ENCODE measurements at places on chromosomes 7 and 10.
A peak's percentile ranks its signal among the peaks of the same experiment; 100 is the strongest.

DNA sequence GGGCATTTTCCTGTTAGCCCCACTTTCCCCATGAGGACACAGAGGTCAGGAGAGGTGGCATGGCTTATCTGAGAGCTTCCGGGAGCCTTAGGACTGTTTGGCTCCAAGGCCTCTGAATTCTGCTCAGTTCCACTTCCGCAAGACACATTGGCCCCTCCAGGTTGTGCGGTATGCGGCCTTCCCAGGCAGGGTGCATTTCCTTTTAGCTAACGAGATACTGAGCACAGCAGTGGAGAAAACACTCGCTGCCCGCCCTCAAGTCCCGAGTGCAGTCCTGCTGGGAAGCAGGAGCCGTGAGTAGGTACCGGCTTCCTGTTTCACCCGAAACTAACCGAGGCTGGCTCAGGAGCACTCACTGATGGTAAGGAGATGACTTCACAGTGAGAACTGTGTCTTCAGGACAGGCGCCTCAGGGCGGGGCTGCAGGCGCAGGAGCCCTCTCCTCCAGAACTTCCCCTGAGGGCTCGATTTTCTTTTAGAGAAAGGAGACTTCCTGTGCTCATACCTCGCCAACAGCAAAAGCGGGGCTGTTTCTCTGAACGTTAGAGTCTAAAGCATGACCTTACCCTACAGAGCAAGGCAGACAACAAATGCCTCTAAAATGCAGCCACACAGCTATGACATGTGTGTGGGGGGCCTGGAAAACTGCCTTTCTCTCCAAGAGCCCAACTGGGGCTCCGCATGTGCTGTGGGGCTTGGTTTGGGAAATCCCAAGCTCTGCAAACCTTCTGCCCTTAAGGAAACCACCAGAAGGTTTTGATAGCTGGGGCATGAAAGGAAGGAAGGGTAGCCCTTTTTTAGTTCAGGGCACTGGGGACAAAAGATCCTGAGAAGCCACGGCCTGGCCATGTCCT lies 25.9 kb downstream of the RGS10 start:
- DNase-seq, result peak; percentile 65

- no peak for DNase-seq
These were observed 159.0 kb upstream of the POM121L12 start for GRCh38 chr7:52876402-52876801.

- no peak for DNase-seq
These were observed 94.1 kb downstream of the COL13A1 start for GRCh38 chr10:69895759-69896158.

DNA sequence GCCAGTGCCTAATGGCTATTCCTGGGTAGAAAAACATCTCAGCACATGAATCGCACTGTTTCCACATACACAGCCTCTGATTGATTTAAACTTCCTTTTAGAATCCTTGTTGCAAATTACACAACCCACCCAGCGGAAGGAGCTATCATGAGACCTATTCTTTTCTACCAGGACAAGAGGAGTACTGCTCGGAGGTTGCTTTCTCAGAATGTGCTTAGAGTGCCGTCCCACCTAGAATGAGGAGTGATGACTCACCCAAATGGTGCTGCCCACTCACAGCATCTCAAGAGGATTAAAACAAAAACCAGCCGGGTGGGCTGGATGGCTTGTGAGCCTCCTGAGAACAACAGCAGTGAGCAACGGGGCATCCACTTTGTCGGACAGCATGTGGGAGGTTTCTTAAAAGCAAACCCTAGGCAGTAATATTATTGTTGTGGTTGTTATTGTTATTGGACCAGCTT lies 128.9 kb downstream of the DGKI start:
- no peak for DNase-seq

- no peak for DNase-seq
These were observed 675 bp upstream of the ATE1 start for GRCh38 chr10:121928528-121928884.

GRCh38 chr10:69661414-69662172 lies 31.5 kb downstream of the FAM241B start:
- no peak for DNase-seq

DNA sequence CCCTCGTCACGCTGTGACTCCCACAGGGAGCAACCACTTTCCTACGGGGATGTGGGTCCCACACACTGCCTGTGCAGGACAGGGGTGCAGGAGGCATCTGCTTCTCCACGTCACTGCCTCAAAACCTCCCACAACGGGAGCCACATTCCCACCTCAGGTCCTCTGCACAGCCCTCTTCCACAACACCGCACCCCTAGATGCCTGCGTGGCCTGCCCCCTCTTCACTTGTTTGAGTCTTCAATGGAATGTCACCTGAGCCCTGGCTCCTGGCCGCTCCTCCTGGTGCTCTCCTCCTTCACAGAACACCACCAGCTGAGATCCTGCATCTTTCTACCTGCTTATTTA lies 73.6 kb downstream of the MAD1L1 start:
- no peak for DNase-seq

- DNase-seq, result no peak
These were observed 288.3 kb upstream of the NFE2L3 start for GRCh38 chr7:25863729-25864110.

- DNase-seq, result no peak
These were observed 2.5 kb downstream of the ACTR3B start for GRCh38 chr7:152762056-152762455.

GRCh38 chr10:50604809-50605208 lies 18.9 kb downstream of the SGMS1 start:
- DNase-seq, result no peak

GRCh38 chr7:129865925-129866201 lies 86.9 kb downstream of the UBE2H start:
- no peak for DNase-seq

GRCh38 chr7:28503396-28503795 lies 91.1 kb downstream of the CREB5 start:
- no peak for DNase-seq

GRCh38 chr7:17507717-17508116 lies 209.3 kb downstream of the AHR start:
- DNase-seq, result no peak

DNA sequence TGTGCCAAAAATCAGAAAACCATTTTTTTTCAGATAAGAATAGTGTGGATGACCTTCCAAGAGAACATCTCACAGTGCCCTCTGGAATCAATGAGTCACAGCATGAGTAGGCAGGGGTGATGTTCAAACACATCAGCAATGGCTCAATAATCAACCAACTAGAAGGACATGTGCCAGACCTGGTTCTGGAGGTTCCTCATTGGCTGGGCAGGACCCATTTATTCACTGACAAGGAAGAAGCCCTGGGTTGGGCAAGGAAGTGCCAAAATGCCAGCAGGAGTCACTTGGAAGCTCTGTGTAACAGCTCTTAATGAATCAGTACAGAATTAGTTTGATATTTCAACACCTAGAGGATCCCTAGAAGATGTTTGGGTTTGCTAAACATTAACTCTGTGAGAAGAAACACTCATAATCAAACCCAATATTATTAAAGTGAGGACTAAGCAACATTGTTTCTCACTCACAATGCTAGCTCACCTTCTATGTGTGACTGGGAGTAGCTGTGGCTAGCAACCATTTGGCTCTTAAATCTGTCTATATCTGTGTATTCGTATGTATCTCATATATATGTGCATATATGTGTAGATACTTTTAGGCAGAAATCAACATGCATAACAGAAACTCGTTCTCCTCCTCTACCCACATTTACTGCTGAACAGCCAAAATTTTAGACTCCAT lies 72.3 kb upstream of the APBB1IP start:
- DNase-seq, result no peak

- DNase-seq, result no peak
These were observed 69.3 kb upstream of the PHYHIPL start for GRCh38 chr10:59107147-59107546.

GRCh38 chr7:138025215-138026186 lies 23.6 kb upstream of the CREB3L2 start:
- DNase-seq, result no peak

DNA sequence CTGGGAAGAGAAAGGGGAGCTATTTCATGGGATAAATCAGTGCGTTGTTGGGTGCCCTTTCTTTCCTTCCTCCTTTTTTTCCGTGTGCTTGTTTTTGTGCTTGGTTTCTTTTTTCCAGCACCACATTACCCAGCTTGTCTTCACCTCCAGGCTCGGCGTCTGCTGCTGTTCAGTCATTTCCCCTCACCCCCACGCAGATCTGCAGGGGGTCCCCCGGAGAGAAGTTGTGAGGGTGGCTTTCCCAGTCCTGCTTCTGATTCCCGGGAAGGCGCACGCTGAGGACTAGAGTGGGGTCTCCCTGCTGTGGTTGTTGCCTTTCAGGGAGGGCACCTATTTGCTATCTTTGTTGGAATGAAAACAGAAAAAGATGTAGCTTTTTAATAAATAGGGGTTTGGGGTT lies 1.6 kb downstream of the CAMK1D start:
- DNase-seq, result no peak

GRCh38 chr7:112422842-112423496 lies 27.3 kb upstream of the IFRD1 start:
- DNase-seq, result peak; percentile 64

DNA sequence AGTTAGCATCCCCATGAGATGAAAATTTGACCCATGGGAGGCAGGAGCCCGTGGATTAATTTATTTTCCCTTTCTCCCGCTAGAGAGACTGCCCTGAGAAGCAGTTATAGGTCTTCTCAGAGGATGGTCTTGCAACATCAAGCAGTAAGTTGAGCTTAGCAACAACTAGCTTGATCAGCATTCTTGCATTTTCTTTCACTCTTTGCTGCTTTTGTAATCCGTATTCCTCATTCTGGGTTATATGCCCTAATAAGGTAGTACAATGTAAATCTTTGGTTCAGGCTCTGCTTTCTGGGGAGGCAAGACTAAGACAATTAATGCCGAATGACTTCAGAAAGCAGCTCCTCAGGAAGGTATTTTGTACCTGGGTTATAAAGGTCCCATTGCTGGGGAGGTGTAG lies 146.8 kb downstream of the FZD1 start:
- no peak for DNase-seq

DNA sequence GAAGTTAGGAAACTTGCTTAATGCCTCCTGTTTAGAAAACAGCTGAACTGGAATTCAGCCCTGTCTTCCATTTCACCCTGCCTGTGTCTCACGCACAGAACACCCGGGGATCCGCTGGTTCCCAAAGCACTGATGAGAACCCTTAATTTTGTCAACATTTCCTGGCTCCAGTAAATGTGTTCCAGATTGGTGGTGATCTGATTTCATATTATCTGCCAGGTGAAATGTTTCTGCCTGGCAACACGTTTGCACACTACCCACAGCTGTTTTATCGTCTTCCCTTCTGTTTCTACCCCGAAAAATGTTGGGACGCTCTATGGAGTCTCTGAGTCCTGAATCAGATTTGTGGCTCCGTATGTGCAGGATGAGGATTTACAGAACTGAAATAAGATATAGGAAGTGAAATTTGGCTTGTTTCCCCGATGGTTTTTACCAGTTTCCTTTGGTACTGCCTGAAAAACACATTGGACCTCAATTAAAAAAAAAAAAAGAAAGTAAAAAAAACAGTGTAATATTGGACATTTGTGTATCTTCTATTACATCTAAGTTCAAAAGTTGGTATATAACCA lies 29.0 kb downstream of the MRC1 start:
- DNase-seq, result no peak

All from CMK (cell line).